Activated CD4-positive, alpha-beta T cell treated with anti-CD3 and anti-CD28 coated beads for 4 hours (primary cell): ENCODE measurements at places on chromosomes 1 and 21.

GRCh38 chr1:165387961-165388360 is 31.4 kb upstream of the LMX1A start:
- DNase-seq, result no peak

- no peak for DNase-seq
Observed at GRCh38 chr1:200364831-200365230, 45.0 kb downstream of the ZNF281 start.

DNA sequence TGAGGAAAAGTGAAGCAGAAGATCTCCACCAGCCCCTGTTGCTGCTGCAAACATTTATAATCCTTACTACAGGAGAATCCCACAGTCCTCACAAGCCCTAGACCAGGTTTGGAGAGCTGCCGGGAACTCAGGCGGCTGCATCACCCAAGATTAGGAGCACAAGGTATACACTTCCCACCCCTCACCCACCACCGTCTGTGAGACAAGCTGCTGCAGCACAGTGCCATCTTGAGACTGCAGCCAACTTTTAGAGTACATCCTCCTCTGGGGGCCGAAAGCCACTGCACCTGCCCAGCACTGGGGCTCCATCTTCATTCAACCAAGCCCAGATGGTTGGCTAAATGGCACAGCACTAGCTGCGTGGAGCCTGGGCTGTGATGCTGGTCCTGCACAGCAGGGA is 13.8 kb downstream of the OLFML3 start:
- DNase-seq, result no peak

- no peak for DNase-seq
Observed at GRCh38 chr1:43300378-43301094, at the start of gene TIE1. Gene TIE1 (plus strand): TSS chr1:43300982. CDS start chr1:43301072, 90 bp downstream.

GRCh38 chr1:53388963-53389362 is 61.1 kb upstream of the LRP8 start:
- DNase-seq, result no peak

- no peak for DNase-seq
Observed at GRCh38 chr1:3922201-3922725, 22.2 kb upstream of the C1orf174 start.

DNA sequence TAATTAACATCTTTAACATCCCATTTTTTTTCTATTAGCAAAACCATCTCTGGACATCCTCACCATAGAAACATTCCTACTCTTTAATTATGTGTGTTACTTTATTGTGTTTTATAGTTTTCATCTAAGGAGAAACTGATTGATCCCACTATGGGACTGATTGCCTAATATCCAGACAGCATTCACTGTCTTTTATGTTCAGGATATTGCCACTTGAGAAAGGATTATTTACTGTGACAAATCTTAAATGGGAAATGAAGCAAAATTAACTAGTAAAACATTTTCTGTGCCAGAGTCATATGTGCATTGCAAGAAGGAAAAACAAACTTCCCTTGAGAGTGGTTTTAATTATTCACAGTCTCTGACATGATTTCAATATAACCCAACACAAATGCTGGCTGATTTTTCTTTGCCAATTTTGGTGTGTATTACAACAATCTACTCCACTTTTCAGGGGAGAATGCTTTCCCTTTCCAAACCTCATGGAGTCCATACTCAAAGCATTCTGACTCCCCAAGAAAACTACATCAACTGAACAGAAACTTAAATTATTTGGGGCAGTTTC is 15.8 kb upstream of the RGS13 start:
- DNase-seq, result no peak

- no peak for DNase-seq
Observed at GRCh38 chr1:92211166-92211565, 6.5 kb upstream of the C1orf146 start.

DNA sequence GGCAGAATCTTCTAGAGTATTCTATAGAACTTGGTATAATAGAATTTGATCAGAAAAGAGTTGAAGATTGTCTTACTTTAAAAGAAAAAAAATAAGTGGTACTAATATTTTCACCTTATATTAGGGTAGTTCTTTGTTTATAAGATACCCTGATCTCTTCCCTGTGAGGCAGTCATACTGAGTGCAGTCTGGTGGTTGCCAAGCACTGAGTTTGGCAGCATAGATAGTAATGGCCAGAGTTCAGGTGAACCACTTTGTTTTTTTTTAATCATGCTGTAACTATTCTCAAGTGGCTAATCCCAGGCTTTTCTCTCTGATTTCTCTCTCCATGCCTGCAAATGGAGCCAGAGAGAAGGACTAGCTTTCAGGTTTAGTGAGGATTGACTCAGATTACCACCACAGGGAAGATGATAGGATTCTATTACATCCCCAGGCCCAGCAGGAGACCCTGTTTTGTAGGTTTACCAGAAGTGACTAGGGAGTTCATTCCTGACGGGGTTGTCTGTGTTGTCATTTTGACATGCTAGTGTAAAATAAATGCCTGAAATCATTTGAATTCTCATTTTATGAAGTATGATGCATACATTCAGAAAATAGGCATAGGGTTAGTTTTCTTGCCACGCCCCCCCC is 16.7 kb downstream of the KDM1A start:
- DNase-seq, result no peak

DNA sequence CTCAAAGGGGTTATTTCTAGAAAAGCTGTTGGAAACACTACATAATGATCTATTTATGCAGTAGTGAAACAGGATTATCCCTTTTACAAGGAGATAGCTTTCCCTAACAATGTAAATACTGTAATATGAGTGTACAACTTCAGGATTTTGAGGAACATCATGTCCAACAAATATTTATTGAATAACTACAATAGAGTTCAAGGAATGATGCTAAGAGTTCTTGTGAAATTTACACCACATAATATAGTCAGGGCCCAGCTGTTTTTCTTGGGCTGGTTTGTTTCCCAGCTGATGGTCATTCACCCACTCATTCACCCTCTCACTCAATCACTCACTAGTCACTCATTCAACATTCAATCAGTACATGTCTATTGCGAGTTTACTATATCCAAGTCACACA is 12.3 kb upstream of the LYPLAL1 start:
- DNase-seq, result no peak

DNA sequence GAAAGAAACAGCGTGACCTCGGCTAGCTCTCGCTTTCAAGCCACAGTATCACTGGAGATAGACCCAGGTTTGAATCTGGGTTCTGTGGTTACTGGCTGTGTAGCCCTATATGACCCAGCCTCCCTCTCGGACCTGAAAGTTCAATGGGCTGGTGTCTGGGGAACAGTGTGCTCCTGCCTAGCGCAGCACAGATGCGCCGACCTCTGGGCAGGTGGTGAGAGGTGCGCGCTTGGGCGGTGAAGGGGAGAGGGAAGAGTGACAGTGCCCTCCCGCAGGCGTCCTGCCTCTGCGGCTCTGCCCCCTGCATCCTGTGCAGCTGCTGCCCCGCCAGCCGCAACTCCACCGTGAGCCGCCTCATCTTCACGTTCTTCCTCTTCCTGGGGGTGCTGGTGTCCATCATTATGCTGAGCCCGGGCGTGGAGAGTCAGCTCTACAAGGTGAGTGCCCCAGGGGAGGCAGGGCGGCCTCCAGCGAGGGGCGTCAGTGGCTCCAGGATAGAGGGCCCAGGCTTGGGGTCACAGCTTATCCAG is 10.5 kb downstream of the SERINC2 start:
- DNase-seq, result no peak

- DNase-seq, result no peak
Observed at GRCh38 chr21:27190601-27191000, 223.7 kb upstream of the ADAMTS5 start.
